ENCODE measurements at places on chromosomes 1 and 21.

- DNase-seq: no peak
Measured at GRCh38 chr1:219124163-219124562, 49.5 kb upstream of the LYPLAL1 start.

DNA sequence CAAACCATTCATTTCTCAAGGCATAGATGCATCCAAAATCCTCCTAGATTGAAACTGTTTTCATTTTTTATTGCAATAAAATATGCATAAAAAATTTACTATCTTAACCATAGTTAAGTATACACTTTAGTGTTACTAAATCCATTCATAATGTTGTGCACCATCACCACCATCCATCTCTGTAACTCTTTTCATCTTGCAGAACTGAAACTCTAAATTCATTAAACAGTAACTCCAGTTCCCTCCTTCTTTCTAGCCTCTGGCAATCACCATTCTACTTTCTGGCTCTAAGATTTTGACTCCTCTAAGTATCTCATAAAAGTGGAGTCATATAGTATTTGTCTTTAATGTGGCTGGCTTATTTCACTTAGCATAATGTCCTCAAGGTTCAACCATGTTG lies 236.8 kb downstream of the SMYD3 start:
- no peak for DNase-seq

DNA sequence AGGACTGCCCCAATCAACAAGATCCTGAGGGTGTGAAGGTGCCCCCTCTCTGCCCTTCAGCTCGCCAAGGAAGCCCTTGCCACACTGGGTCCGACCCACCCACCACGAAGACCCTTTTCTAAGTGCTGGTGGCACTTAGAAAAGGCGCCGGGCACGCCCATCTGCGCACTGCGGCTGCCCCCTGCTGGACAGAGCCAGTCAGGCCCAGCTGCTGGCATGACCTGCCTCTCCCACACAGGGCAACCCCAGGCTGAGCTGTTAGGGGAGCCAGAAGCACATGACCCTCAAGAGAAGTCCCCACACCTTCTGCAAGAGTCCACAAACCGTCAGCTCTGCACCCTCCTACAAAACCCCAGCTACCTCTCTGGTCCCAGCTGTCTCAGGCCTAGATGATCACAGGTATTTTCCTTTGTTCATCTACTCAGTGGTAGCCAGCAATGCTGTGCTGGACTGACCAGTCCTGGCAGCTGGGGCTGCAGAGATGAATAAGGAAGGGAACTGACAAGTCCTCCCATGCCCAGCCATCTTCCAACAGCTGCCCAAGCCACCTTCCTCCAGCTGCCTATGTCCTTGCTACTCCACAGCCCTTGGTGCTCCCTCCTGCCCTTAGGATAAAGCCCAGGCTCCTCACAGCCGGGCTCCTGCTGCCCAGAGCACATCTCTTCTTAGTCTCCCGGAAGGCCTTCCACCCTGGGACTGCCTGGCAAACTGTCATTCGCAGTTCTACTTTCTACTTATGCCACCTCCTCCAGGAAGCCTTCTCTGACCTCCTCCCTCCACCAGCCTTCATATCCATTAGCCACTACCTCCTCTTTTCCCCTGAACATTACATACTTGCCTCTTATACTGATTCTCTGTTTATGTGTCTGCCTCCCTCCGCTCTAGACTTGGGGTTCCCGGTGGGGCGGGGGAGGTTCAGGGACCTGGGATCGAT lies 39.8 kb upstream of the ZC3H12A start:
- DNase-seq: peak; percentile 76

GRCh38 chr1:246527402-246528088 lies 20.5 kb upstream of the SMYD3 start:
- DNase-seq: no peak

GRCh38 chr21:39712976-39713375 lies 32.0 kb upstream of the IGSF5 start:
- DNase-seq: no peak

GRCh38 chr1:229059671-229060539 lies 211.0 kb upstream of the RAB4A start:
- no peak for DNase-seq

- no peak for DNase-seq
Measured at GRCh38 chr1:14599183-14599791, 802 bp downstream of the KAZN start.

GRCh38 chr21:32545948-32546441 lies 39.3 kb downstream of the TCP10L start:
- DNase-seq: no peak

Data from CD8-positive, alpha-beta memory T cell (primary cell).